ENCODE measurements at places on chromosomes 16 and 17. TPM values are rescaled to one million over a fixed set of nuclear protein-coding genes. Genes with fewer than 3 reads are reported as not detected.

- DNase-seq = no peak
Observed at GRCh38 chr16:12625716-12626115, 178.0 kb downstream of the CPPED1 start.

- DNase-seq = peak; percentile 95
Observed at GRCh38 chr16:89343501-89344457, 126.3 kb downstream of the ZNF778 start.

- DNase-seq = no peak
Observed at GRCh38 chr17:68249354-68249765, 1.5 kb downstream of the AMZ2 start.

GRCh38 chr17:60305141-60305540, 86.8 kb downstream of the USP32 start:
- no peak for DNase-seq

- DNase-seq = no peak
Observed at GRCh38 chr16:28261942-28262341, 30.4 kb upstream of the SBK1 start.

DNA sequence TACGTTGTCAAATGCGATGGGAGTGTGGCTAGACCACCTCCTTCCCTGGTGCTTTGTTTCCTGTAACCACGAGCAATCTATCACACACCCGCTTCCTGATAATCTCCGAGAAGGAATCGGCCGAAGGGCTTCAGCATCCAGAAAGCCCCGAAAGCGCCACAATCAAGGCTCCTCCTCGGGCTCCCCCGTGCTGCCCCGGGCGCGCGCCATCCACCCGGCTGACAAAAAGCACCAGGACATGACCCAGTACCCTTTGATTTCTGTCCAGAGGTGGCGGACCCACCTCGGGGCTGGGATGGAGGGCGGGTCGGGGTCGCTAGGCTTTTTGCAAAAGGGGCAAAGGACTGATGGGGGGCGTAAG, 743 bp upstream of the ARMC7 start:
- no peak for DNase-seq

- DNase-seq = no peak
Observed at GRCh38 chr17:55606488-55606815, 95.2 kb upstream of the SMIM36 start.

GRCh38 chr17:6153375-6153774, 83.2 kb downstream of the WSCD1 start:
- DNase-seq = no peak

GRCh38 chr16:9525037-9525436, 433.6 kb downstream of the HAPSTR1 start:
- no peak for DNase-seq

Gene APPBP2
- 36.7 TPM for total RNA-seq

Gene KRTAP1-1
- not detected for total RNA-seq

Gene NPIPB6
- not detected for total RNA-seq

Gene PIEZO1
- 186 TPM for total RNA-seq

Gene XAF1
- total RNA-seq = not detected

Gene NPIPA5
- total RNA-seq = not detected

Measured in A172 (cell line).